ENCODE measurements at places on chromosomes 7 and 10.

- no peak for DNase-seq
Measured at GRCh38 chr7:109259151-109259550, 689.5 kb downstream of the DNAJB9 start.

DNA sequence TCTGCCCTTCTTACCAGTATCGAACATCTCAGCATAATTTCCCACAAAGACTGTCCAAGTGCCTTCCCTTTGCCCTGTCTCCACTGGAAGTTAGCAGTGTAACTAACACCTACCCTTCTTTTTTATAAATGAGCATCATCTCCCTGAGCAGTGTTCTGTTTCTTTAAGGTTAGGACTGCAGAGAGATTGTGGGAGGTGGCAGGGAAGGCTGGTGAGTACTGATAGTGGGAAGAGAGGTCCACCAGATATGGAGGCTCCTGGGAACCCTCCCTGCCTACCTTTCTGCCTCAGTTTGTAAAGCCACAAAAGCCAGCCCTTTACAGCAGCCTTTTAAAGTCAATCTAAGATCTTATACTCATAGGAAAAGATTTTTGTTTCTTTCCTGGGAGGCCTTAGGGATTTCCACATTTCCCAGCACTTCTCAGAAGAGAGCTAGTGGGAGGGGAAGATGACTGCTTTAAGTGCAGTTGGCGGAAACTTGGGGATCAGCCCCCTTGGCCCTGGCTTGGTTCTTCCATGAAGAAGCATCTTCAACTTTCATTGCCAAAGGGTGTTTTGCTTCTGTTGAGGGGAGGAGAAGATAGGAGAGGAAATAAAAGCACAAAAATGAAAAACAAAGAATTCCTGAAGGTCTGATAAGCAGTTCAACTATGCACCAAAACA, 36.6 kb upstream of the CALD1 start:
- no peak for DNase-seq

GRCh38 chr7:18893156-18893555, 224.3 kb downstream of the TWIST1 start:
- DNase-seq = no peak

GRCh38 chr10:114772496-114773196, 48.9 kb upstream of the FHIP2A start:
- no peak for DNase-seq

DNA sequence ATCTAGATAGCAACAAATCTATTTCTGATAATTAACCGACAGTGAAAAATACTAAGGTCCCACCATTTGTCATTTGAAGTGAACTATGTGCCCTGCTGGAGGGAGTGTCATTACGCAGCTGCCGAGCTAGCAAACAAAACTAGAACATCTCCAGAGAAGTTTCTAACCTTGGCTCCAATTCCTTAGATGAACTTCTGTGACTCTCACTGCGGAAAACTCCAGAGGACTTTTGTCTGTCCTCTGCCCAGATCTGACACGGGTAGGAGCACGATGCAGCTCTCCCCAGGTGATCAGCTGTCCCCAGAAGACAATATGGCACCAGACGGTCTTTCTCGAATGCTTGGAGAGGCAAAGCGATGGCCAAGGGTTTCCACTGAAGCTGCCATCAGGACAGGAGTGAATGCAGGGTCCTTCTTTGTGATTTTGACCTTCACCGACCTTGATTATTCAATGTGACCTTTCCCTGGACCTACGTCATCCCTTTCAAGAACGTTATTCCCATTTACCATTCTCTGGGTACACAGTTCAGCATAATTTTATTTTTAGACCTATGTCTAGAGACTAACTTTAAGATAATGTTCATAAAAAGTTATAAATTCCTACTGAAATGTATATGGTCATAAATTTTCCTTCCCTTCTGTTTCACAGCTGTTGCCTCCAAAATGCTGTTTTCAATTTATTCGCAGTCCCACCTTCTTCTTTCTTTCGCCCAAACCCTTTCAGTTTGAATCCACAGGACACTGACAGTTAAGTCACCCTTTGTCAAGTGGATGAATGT, 116.7 kb upstream of the C7orf33 start:
- no peak for DNase-seq

GRCh38 chr10:3215153-3215775, 42.7 kb upstream of the PITRM1 start:
- no peak for DNase-seq

DNA sequence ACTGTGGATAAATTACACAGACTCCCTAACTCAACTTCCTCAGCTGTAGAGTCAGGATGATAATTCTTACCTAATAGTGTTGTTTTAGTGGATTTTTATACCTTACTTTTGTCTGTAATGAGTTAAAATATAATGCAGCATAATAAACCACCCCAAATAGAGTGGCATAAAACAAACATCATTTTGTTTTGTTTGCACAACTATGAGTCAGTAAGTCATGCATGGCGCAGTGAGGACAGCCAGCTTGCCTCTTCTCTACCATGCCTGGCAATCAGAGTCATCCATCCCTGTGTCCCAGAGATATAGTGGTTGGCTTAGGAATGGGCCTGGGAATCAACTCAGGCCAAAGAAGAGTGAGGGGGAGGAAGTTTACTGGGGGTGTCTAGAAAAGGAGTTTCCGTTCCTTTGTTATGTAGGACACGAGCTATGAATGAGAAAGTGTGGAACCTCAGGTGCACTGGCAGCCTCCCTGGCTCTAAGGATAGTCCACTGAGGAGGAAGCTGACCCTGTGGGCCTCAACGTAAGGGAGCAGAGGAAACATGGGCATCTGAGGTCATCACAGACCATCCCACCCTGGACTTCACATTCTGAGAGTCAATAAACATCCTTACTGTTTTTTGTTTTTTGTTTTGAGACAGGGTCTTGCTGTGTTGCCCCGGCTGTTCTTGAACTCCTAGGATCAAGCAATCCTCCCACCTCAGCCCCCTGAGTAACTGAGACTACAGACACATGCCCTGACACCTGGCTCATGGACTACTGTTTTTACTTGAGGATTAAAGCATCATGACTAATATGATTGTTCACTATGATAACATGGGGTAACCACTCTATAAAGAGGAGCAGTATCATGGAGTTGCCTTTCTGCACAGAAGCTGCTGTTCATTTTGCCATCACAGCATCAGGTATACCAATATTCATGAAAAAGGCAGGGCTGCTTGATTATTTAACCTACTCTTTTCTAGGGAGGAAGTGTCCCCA, 21.0 kb upstream of the GRB10 start:
- DNase-seq = no peak

GRCh38 chr7:86012971-86013370, 630.7 kb upstream of the GRM3 start:
- no peak for DNase-seq

DNA sequence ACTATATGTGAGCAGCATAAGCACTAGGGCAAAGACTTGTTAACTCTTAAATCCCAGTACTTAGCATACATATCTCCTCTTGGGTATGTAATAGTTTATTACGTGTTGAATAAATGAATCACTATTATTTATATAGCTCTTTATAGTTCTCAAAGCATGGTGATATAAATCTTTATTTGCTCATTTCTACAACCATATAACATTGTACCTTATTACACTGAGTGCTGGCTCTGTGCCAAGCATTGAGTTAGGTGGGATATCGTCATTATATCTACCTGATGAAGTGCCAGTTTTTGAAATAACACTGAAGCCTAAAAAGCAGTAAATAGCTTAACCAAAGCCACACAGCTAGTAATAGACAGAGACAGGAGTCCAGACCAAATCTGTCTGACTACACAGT, 27.9 kb downstream of the AHR start:
- DNase-seq = no peak

Data from retinal pigment epithelial cell (primary cell).